ENCODE measurements at places on chromosomes 16 and 17.

DNA sequence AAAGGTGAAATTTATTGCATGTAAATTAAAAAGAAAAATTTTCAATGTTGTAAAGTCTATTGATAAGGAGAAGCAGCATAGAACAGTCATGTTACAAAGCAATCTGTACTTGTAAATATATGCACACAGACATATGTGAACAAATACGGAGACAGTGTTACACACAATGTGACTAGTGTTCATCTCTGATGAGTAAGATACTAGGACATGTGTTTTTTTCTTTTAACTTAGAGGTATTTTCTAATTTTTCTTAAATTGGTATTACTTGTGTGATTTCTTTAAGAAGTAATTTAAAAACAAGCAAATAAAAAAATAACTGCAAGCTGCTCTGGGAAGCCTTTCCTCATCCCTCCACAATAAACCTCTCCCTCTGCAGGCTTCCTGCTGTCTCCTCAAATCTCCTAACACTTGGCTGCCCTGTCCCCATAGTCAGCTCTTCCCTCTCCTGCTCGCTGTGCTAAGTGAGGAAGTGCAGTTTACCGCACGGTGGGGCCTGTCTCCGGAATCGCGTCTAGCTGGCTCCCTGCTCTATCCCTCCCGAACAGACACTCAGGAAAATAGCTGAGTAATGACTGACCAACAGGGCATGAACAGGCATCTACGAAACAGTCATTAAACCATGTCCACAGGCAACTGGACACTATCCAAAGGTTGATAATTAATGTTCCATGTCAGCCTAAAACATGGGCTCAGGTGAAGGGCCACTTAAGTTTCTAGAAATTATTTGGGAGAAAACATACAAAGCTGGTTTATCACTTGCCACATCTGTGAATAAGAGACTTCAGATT, 35.9 kb downstream of the CMTM4 start:
- peak; percentile 94 for DNase-seq

- no peak for DNase-seq
Measured at GRCh38 chr17:66675273-66675990, 159.5 kb upstream of the CACNG5 start.

DNA sequence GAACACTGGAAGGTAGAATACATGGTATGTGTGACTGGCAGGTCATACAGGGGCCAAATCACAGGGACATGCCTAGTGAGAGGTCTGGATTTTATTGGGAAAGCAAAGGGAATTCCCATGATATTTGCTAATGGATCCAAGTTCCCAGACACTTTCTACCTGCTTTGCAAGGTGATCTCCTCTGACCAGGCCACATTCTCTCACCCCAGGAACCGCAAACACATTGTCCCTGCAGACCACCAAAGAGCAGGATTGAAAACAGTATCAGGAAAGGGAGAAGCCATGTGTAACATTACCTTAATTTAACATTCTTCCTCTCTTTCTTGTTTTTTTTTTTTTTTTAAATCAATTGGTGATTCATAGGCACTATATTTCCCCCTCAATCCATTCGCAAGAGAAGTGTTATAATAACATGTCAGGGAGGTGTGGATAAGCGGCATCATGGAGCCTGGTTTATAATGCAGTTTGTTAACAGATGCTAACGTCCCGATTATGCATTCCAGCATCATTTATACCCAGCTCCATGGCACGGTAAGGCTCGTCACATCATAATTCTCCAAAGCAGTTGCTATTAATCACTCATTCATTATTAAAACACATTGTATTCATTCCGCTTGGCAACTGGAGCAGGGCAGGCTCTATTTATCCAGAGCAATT, 155.1 kb upstream of the CCL2 start:
- no peak for DNase-seq

GRCh38 chr17:50448643-50449042, 20.0 kb downstream of the CHAD start:
- no peak for DNase-seq

GRCh38 chr17:65182233-65182632, 45.1 kb downstream of the RGS9 start:
- DNase-seq, result no peak

DNA sequence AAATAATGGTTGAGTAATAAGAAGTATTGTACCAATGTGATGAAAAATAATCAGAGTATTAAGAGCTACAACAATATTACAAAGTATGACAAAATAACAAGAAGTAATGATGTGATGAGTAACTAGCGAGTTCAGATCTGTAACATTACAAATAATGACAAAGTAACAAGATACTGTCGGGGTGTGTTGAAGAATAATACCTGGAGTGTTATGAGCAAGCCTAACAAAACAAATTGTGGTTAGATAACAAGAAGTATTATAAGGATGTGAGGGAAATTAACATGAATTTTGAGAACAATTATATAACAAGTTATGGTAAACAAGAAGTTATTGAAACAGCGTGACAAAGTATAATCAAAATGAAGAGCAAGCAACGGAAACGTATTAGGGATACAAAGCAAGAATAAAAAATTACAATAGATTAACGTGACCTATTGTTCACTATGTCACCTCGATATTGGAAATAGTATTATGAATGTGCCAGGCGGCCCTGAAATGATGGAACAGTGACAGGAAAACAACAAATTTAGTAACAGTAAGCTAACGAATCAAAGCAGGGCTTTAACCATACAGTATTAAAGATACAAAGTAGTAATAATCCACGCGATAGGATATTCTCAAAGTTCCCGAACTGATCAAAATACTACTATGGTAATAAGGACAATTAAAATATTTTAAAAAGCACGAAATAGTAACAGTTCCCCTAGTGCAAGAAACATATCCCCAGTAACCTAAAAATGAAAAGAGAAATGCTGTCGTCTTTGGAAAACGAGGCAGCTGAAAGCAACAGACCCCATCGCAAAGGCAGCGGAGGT, 1.6 kb downstream of the TBX4 start:
- DNase-seq, result no peak

DNA sequence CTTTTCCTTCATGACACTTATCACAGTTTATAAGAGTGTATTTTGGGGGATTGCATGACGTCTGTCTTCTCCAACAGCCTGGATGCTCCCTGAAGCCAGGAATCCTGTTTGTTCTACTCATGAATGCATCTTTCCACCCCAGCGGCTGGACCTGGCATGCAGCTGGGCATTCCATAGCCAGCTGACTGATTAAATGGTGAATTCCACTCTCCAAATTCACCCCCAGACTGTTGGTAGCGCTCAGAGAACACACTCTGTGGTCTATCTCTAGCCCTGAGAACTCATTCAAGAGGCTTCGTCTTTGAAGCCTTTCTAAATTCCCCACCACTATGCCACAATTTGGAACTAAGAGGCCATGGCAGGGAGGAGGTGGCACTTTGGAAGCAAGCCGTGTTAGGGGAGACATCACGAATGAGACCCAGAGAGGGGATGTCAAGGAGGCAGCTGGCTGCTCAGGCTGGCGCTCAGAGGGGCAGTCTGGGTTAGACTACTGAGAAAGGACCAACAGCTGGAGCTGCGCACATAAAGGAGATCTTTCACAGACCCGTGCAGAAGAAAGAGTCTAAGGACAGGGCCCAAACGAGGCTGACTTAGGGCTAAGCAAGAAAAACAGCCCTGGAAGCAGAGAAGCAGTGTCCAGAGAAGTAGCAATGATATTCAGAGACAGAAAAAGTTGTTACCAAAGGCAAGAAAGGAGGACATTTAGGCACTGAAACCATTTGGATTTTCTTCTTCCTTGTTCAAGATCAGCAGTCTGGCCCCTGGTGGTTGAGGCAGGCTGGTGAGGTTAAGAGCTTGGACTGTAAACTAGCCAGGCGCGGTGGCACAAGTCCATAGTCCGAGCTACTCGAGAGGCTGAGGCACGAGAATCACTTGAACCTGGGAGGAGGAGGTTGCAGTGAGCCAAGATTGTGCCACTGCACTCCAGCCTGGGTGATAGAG, 42.4 kb upstream of the ZNF629 start:
- DNase-seq, result no peak

GRCh38 chr16:10003486-10003885, 178.7 kb downstream of the GRIN2A start:
- DNase-seq, result peak; percentile 18

DNA sequence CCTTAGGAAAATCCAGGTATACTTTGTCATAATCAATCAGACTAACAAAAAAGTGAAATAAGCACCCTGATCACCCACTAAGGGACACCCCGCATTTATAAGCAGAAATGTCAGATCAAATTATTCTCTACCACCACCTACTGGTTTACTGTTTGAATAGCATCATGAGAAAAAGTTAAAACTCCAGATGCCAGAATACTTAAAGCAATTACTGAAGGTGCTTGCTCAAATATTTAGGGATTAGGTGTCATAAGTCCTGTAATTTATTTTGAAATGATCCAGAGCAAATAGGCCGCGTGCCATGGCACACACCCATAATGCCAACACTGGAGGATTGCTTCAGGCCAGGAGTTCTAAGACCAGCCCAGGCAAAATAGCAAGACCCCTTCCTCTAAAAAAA, 2.3 kb downstream of the TOP2A start:
- DNase-seq, result peak; percentile 68

DNA sequence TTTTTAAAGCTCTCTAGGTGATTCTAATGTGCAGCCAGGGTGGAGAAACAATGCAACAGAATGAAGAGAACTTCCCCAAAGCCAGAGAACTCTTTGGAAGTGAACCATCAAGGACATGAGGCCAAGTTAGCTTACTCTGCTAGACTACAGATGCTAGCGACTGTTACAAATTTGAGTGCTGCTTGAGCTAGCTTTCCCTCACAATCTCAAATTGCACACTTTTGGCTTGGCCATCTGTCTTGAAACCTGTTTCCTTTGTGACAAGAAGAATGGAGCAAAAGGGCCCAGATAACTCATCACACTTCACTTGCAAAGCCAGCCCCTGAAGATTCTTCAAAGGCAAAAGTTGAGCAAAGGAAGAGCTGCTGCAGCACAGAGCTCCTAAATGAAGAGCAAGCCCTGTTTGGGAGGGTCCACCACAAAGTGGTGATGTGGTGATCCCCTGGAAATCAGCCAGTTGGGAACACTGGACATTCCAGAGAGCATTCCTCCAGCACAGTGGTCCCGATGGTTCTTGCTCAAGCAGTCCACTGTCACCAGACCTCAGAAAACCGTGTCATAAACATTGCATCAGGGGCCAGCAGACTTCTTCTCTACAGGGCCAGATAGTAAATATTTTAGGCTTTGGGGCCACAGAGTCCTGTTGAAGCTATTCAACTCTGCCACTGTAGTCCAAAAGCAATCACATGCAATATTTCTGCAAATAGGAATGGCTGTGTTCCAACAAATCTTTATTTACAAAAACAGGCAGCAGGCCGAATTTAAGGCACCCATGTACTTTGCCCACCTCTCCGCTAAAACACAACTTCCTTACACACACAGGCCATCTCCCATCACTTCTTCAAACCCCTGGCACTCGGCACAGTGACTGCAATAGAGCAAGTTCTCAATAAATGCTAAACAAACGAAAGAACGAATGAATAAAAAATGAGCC, 21.2 kb downstream of the SLC39A11 start:
- DNase-seq, result no peak

DNA sequence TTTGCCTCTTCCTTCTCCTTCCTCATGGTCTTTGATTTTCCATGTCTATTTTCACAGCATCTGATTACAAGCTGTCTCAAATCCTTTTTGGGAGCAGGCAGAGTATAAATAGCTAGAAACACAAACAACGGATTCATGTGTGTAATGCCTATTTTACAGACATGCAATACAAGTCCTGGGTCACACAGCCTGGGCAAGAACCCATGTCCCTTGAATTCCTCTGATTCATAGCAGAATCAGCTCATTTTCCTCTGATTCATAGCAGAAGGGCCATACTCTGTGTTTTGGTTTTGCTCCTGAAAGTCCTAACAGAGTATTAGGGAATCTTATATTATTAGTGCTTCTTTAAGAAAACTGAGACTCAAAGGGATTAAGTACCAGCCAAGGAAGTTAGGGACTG, 71.3 kb downstream of the IRX5 start:
- peak; percentile 43 for DNase-seq

GRCh38 chr16:11604783-11605563, 18.3 kb upstream of the LITAF start:
- DNase-seq, result peak; percentile 71

GRCh38 chr17:78680436-78680835, 101.6 kb downstream of the CYTH1 start:
- no peak for DNase-seq

DNA sequence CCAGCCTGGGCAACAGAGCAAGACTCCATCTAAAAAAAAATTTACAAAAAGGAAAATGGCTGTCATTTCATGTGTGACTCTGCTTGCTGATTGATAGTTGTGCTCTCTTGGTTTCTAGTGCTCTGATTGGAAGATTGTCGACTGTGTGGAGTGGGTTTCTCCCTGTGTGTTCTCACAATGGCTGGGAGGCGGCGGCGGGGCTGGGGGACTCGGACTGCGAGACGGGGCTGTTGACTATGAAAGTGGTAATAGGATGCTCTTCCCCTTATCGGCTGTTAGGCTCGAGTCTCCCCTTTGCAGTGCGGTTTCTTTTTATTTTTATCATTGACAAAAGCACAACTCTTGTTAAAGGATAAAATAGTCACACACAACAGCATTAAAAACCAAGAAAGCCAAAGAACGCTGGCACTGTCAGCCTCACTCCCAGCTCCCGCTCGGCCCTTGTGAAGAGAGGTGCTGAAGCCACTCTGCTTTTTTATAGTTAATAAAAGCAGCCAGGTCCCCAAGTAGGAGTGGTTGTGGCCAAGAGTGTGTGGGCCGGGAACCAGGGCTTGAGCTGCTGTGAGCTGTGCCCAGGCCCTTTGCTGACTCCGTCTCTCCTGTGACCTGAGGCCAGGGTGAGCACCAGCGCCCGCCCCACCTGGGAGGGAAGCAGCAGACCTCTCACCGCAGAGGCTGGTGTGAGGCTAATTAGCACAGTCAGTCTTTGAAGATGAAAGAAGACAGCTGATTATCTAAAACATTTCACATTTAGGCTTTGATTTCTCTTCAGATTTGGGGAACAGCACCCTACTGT, 36.5 kb downstream of the TBCD start:
- no peak for DNase-seq

- DNase-seq, result peak; percentile 4
Measured at GRCh38 chr17:70535986-70536385, 366.7 kb downstream of the KCNJ2 start.

DNA sequence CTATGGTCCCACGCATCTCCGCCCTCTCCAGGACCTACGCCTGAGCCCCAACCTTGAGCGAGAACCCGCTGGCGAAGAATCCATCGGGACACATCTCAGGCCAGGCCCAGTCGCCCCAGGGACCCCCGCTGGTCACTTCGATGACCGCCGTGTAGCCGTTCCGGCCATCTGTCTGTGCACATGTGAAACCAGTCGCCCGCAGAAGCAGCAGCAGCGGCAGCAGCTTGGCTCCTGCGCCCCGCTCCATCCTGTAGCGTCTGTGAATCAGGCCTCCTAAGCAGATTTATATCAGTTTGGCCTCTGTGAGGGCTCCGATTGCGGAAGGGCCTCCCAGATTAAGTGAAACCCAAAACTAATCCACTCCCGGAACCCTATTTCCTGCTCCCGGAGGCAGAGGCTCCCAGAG, at the start of gene VMO1:
Gene VMO1 (minus strand): TSS at position 259 of the 406 bp plus-strand sequence. CDS start 12 bp downstream, at position 247.
- peak; percentile 33 for DNase-seq

GRCh38 chr16:5016967-5017677, 16.6 kb downstream of the NAGPA start:
- DNase-seq, result no peak
